ENCODE measurements at places on chromosomes 4 and X.

DNA sequence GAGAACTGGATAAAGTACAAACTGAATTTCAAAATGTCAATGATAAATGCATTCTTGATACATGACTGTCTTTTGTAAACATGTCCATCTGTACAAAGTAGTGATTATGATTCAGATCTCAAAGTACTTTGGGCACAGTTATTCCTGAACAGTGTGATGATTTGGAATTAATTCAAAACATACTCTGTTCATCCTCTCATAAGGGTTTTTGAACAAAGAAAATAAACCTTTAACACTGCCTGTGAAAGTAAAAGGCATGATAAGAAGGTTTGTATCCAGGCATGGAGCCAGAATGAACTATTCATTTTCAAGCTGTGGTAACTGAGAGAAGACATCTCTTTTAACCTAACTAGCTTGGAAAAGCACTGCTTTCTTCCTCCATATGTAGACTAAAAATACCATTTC, 883 bp upstream of the KLHL4 start:
- DNase-seq: no peak

GRCh38 chr4:86091201-86091600, 268.7 kb downstream of the MAPK10 start:
- DNase-seq: no peak

GRCh38 chr4:39046249-39046648, 14.0 kb upstream of the TMEM156 start:
- DNase-seq: no peak

- DNase-seq: no peak
Measured at GRCh38 chrX:40570346-40571093, 10.2 kb upstream of the ATP6AP2 start.

GRCh38 chr4:3410401-3411135, 31.2 kb upstream of the HGFAC start:
- DNase-seq: no peak

- DNase-seq: no peak
Measured at GRCh38 chr4:2932321-2932950, 30.8 kb downstream of the NOP14 start.

DNA sequence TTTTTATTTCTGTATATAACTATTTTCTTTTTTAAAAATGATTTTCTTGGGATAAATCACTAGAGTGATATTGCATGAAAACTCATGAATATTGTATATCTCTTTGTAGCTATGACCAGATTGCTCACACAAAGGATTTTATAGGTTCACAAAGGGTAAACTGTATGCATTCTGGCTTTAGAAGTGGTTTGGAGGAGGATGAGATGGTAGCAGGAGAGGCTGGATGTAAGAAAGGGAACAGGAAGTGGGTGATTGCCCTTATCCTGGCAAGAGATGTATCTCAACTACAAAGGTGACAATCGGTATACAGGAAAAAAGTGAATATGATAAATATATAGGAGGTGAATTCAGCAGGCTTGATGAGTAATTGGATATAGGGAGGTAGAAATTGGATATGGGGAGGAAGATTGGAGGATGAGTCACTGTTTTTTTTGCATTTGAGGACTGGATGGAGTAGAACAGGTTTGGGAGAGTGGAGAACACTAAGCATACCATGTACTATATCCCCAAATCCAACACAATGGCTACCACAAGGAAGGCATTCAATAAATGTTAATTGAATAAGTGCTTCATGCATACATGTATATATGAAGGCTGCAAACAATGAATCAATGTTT, 9.9 kb downstream of the FGG start:
- no peak for DNase-seq

DNA sequence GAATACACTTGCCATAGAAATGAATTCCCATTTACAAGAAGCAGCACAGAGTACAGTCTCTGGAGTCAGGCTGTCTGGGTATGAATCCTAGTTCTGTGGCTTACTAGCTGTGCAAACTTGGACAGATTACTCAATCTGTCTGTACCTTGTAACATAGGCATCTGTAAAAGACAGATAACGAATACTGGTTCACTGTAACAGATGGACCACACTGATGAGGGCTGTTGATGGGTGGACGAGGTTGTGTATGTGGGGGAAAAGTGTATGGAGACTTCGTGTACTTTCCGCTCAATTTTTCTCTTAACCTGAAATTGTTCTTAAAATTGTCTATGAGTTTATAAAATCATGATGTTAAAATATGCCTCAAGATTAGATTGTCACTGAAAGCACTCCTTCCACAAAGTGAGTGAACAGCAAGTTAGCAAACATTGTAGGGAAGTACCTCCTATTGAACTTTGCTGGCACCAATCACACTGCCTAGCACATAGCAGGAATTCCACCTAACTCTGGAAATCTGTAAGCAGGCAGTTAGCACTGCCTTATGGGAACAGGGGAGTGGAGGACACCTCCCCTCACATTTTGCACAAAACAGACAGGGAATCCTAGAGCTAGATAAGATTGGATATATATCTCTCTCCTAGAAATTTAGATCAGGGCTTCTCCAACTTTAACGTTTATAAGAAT, 6.5 kb upstream of the EXOSC9 start:
- DNase-seq: no peak

All from left kidney (tissue), 8 donors.